Stimulated activated CD8-positive, alpha-beta memory T cell treated with anti-CD3 and anti-CD28 coated beads, Interleukin-2, amount 100 ng/mL, for 48 hours (primary cell): ENCODE measurements at places on chromosomes 1 and 21.

DNA sequence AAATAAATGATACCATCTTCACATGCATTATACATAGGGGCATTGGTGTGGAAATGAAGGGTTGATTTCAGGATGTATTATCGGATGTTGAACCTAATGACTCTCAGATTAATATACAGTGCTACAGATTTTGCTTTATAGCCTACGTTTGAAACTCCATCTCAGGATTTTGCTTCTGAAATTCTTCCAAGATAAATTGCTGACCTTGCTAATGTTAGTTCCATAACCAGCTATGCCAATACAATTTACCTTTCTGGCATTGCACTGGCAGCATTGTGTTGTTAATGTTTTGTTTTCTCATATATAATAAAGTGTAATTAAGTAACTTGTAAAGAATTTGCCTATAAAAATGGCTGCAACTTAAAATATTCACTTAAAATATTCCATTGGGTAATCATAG is 350.1 kb downstream of the CHRM3 start:
- no peak for DNase-seq

DNA sequence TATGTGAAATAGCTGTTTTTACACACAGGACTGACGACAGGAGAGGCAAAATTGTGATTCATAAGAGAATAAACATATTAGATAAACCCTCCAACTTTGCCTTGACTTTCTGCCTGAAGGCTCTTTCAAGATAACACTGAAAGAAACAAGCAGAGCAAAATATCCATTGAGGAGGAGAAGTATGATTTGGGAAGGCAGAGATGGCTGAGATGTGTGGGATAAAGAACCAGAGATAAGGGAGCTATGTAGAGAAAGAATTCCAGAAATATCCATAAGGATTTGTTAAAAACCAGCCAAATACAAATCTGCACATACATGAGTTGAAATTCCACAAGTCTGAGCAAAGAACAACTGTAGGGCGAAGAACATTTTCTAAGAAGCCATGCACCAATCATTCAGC is 1064.7 kb downstream of the PLA2G4A start:
- DNase-seq, result no peak

DNA sequence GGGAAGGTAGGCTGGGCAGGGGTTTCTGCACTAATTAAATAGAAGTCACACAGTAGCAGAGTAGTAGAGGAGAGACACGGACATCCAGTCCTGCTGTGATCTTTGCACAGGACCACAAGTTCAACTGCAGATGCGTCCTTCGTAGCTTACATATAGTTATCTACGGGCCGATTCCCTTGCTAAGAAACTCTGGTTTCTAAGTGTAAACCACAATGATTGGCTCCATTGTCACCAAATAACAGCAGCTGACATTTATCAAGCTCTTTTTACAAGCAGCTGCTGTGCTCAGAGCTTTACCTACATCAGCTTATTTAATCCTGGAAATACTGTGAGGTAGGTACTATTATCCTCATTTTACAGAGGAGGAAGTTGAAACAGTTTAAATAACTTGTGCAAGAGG is 3.1 kb downstream of the SLC45A3 start:
- DNase-seq, result no peak

GRCh38 chr1:200183637-200184036 is 156.1 kb downstream of the NR5A2 start:
- DNase-seq, result no peak

GRCh38 chr21:36555199-36555800 is 75.4 kb upstream of the CLDN14 start:
- DNase-seq, result no peak

- DNase-seq, result no peak
Measured at GRCh38 chr1:207073906-207074820, 14.5 kb upstream of the C4BPB start.

GRCh38 chr1:39293375-39294070 is 89.0 kb downstream of the MACF1 start:
- no peak for DNase-seq

DNA sequence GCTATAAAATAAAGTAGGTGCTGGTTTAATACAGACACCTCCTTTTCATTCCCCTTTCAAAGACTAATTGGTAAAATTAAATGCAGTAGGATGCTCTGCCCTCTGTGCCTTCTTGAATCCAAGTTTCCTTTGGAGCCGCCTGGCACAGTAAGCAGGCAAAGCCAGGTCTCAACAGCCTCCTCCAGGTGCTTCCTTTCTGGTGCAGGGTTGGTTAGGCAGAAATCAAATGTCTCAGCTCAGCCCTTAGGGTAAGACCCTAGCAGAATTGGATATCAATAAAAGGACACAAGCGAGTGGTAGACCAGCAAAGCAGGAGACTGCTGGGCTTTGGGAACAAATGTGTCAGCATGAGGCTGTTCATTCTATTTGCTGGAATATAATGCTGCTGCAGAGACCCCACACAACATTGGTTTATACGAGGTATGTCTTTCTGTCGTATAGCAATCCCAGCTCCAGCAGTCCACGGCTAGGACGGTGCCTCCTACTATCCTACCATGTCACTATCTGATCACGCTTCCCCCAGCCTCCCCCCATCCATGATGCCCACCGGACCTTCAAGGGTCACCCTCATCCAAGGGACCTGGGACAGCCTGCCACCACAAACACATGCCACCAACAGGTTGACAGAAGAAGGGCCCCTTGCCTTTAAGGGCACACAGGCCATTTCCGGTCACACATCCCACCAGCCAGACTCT is 58.4 kb downstream of the CAPN2 start:
- no peak for DNase-seq

GRCh38 chr1:89934461-89934860 is 60.4 kb upstream of the ZNF326 start:
- DNase-seq, result no peak

DNA sequence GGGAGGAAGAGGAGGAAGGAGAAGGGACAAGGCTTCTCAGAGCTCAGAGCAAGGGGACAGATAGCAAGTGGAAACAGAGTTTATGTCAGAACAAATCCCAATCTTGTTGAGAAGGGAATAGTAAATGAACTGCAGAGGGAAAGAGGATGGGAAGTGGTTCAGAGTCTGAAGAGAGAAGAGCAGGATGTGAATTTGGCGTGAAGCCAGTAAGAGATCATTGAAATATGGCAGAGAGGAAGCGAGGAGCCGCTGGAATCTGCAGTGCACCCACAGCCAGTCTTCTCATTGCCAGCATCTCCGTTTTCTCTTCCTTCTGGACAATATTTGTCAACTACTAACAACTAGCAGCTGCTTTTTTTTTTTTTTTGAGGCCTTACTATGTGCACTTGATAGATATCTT is 19.1 kb downstream of the OLFML3 start:
- no peak for DNase-seq

DNA sequence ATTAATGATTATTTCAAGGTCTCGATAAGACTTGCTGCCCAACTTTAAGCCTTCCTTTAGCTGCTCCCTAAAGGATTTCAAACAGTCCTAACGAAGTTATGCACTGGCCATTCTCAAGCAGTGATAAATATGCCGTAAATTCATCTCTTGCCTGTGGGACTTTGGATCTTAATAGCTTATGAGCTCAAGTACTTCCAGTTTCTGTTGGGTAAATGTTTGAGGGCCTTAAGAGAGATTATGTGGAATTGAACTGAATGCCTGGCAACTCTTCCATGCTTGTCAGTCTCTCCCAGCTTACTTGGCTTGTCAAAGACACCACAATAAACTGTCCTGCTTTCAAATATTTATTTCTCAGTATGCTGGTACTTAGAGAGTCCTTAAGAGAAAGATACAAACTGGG is 3.5 kb upstream of the OR10J4 start:
- DNase-seq, result no peak

DNA sequence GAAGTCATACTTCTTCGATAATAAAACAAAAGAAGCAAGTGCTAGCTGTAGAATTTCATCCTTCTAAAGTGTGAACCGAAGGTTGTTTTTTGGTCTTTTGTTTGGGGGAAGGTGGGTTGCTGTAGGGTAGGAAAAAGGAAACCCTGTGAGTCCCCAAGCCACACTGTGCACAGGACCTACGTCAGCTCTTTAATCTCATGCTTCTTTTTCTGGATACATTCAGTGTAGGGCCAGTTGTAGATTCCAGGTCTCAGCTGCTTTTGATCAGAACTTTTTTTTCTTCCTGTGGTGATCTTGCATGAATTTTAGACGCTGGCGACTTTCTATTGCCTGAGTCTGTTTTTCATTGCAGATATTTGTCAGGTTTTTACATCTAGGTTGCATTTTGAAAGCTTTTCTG is 40.2 kb downstream of the BCL9 start:
- no peak for DNase-seq
